ENCODE measurements at places on chromosomes 11 and 22.

- no peak for DNase-seq
Measured at GRCh38 chr11:19447150-19447566, 206.4 kb upstream of the E2F8 start.

GRCh38 chr22:32708830-32709229 lies 92.7 kb upstream of the TIMP3 start:
- no peak for DNase-seq

- DNase-seq = peak; percentile 62
Measured at GRCh38 chr11:75311858-75312288, 39.6 kb downstream of the ARRB1 start.

- no peak for DNase-seq
Measured at GRCh38 chr11:130159657-130160497, at the start of gene ST14. TSS of gene ST14 (plus strand) at chr11:130159782. CDS start at chr11:130159980, 198 bp downstream.

GRCh38 chr11:127492029-127492428 lies 491.5 kb upstream of the KIRREL3 start:
- no peak for DNase-seq

- DNase-seq = no peak
Measured at GRCh38 chr22:37354670-37355069, 72.4 kb downstream of the CYTH4 start.

DNA sequence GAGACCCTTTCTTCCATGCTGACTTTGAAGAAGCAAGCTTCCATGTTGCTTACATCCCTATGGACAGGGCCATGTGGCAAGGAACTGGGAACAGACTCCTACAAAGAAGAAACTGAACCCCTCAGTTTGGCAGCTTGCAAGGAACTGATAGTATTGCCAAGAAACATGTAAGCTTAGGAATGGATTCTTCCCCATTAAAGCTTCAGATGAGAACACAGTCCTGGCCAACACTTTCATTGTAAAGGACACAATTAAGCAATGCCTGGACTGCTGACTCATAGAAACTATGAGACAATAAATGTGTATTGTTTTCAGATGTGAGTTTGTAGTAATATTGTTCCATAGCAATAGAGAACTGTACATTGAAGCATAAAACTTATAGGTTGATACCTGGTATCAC lies 82.4 kb downstream of the AASDHPPT start:
- no peak for DNase-seq
